ENCODE measurements at places on chromosomes 11 and 22. TPM values are rescaled to one million over a fixed set of nuclear protein-coding genes. Genes with fewer than 3 reads are reported as not detected.

DNA sequence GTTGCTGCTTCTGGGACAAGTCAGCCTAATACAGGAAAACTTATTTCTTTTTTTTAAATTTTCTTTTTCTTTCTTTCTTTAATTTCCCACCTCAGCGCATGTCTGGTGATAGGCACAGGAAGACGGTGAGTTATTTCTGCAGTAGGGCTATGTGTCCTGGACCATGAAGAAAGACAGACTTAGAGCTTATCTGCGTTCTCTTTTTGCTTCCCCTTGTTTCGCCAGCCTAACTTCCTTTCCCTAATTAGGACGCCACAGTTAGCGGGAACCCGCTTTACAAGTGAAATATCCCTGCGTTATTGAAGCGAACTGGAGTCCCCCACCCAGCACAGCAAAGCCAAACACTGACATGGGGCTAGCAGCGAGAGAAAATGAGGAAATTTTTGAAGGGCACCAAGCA, 8.6 kb downstream of the OR6M1 start:
- DNase-seq: no peak

DNA sequence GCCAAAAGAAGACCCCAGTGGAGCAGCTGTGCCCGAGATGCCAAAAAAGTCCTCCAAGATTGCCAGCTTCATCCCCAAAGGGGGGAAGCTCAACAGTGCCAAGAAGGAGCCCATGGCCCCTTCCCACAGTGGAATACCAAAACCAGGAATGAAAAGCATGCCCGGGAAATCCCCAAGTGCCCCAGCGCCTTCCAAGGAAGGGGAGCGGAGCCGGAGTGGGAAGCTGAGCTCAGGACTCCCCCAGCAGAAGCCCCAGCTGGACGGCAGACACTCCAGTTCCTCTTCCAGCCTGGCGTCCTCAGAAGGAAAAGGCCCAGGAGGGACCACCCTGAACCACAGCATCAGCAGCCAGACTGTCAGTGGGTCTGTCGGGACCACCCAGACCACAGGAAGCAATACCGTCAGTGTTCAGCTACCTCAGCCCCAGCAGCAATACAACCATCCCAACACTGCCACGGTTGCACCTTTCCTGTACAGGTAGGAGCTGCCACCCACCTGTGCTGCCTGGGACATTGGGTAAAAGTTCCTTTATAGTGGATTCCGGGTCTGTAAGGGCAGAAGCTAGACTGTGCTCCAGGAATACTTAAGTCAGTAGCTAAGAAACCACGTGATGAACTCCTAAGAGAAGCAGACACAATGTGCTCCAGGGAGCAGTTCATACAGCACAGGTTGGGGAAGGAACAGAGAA, 221.3 kb downstream of the NAV2 start:
- no peak for DNase-seq

DNA sequence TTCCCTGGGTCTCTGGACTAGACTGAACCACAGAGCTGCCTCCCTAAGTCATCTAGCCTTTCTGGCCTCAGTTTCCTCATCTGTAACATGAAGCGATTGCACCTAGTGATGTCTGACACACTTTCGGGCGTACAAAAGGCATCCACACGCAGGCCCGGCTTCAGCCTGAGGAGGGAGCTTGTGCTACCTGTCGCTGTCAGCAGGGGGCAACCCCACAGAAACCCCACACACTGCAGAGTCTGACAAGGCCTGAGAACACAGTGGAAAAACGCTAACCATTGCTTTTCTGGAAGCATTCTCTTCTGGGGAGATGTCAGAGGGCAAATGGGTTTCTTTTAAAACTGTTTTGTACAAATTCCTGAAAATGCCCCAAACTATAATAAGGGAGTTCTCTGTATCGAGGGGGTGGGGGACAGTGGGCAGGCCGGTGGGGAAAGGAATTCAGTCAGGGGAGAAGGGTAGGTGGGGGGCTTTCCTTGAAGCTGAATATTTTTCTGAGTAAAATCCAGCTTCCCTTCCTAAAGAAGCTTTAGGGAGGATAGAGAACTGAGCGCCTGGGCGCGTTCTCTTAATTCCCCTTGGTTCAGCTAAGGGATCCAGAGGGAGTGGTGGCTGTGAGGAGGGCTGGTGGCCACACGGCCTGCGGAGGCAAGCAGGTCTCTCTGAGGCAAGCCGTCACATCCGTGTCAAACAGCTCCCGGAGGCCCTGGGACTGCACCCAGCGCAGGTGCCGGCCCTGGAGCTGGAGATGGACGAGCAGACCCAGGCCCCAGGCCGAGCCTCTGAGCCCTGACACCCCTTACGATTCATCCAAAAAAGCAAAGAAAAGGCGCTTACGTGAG, 533 bp downstream of the ELF5 start:
- peak; percentile 21 for DNase-seq

DNA sequence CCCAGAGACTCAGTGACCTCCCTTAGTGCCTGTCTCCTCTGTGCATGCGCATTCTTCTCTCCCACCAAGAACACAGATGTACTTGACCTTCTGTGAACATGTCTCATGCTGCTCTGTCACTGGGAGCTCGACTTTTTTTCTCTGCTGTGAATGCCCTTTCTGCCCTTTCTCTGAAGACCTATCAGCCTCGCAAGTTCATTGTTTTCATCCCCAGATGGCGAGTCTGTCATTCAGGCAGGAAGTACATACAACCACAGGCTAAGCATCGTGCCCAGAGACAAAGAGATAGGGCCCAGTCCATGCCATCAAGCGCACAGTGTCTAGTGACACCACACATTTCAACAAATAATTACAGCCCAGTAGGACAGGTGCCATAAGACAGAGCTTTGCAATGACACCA, 50.4 kb upstream of the RAB1B start:
- no peak for DNase-seq

- no peak for DNase-seq
Observed at GRCh38 chr11:102664001-102664752, 39.0 kb upstream of the MMP20 start.

DNA sequence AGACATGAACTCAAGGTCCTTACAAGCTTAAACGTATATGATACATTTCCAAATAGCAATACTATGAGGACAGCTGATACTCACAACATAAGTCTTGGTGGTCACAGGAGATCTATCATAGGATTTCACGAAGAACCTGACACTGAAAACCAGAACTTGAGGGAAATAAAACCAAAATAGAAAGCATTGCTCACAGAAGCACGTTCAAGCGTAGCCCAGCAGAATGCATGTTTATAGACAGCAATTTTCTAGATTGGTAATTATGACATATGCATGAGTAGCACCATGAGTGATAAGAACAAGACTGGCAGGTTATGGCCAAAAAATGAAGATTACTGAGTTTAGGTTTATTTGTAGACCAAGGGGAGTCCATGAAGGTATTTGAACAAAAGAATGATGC, 243.5 kb downstream of the ETS1 start:
- DNase-seq: no peak

DNA sequence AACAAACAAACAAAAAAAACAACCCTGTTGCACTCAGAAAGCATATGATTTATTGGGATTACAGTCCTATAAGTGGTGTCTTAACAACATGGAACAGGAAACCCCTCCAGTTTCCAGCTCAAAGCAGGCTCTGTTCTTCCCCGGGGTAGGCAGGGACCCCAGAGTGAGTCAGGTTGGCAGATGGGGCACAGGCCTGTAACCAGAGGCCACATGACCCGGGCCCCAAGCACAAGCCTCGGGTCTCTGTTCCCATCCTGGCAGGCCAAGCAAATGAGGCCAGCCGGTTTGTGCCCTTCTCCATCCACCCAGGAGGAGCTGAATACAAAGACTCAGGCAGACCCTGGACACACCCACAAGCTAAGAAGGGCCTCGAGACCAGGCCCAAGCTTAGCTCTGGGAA, 75.8 kb downstream of the NAT10 start:
- DNase-seq: no peak

DNA sequence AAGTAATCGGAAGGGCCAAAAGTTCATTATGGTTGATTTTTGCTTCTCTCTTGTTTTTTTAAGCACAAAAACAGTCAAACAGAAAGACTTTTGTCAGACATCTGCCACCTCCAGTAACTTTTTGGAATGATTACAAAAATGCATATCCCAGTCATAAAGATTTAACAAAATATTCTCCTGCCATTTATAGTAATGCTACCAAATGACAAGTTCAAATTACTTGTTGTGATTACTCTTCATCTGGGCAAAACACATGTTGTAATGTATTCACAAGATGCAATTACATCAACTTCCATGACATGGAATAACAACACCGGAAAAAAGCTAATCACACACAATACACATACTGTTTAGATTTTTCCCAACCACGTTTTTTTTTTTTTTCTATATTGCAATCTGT, 1017.5 kb upstream of the TENM4 start:
- DNase-seq: no peak

- no peak for DNase-seq
Observed at GRCh38 chr11:57483562-57483918, 23.2 kb downstream of the RTN4RL2 start.

Gene FAM83F
- polyA plus RNA-seq: 1.2 TPM
